CD4-positive, alpha-beta T cell treated with Interleukin-15 for 1 hour (primary cell): ENCODE measurements at places on chromosomes 16 and 17.

DNA sequence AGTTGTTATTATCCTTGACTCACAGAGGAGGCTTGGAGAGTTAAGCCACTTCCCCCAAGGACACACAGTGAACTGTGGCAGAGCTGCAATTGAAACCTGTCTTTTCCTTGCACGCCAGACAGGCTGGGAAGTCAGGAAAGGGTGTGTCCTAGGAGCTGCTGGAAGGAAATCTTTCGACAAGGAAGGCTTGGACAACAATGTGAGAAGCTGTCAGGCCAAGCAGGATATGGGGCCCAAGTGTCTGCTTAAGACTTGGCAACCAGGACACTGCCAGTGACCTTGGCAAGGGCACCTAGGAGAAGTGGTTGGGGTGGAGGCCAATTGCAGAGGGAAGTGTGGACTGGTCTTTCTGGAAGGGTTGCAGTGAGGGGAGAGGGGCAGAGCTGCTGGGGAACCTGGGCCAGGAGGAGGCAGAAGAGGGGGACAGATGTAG is 2.1 kb upstream of the CAMKK1 start:
- DNase-seq = no peak

DNA sequence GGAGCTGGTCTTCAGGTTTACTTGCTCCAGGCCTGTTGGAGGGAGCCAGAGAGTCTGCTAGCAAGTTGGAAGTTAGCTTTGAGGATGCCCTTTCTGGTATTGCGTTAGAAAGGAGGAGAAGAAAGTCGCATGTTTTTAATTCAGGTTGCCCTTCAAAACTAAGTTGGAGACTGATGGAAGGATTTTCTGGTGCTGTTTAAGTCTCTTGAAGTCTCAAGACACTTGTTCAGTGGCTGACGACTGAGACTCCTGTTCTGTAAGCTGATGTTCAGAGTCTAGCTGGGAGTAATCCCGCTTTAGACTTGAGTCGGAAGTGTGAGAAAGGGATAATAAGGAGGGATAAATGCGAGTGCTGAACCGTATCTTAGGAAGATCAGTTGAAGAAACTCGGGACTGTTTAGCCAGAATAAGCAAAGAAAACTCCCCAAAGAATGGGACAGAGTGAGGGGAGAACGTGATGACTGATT is 740 bp downstream of the AATF start:
- DNase-seq = no peak

GRCh38 chr16:19882646-19883045 is 2.0 kb downstream of the GPRC5B start:
- no peak for DNase-seq

GRCh38 chr16:1788708-1789100 is 4.8 kb downstream of the IGFALS start:
- DNase-seq = no peak

DNA sequence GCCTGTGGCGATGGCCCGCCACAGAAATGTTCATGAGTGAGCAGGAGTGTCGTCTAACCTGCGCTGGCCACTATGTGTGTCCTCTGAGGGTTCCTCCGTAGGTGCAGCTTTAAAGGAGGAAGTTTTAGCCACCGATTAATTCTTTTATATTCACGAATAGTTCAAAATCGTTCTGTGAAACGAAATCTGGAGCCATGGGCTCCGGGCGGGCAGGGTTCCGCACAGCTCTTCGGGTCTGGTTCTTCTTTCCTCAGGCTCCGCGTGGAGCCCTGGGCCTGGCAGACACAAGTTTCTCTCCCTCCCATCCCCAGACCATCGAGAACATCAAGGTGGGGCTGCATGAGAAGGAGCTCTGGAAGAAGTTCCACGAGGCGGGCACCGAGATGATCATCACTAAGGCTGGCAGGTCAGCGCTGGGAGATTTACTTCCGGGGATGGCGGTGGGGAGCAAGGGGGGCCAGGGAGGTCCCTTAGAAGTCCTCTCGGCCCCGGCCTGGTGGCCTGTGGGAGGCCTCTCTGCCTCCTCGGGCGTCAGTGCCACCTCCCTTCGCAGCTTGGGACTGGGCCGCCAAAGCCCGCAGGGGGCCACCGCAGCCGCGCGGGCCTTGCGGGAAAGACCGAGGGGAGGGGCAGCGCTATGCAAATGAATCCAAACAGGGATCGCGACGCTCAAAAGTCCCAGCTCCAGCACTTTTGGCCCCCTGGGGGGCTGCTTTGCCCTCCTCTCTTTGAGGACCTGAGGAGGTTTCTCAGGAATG is 5.2 kb downstream of the TBX4 start:
- DNase-seq = no peak

- no peak for DNase-seq
Observed at GRCh38 chr16:84511831-84512230, 7.4 kb upstream of the MEAK7 start.

- DNase-seq = no peak
Observed at GRCh38 chr17:82092094-82092586, 5.9 kb downstream of the FASN start.

DNA sequence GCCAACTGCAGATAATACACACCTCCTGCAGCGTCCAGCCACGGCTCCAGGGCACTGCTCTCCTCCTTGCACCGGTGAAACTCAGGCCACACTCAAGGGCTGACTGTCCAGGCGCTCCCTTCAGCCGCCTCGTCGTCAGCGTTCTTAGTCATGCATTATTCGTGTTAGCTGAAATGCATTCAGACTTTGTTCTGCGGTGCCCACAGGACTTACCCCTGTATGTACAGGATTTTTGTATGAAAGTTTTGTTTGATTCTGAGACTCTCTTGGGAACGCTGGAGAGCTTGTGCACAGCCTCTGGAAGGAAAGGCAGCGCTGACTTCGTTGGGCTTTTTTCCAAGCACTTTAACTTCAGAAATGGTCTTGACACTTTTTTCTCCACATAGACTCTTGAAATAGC is 22.1 kb downstream of the CIBAR2 start:
- DNase-seq = no peak

GRCh38 chr16:85126705-85127378 is 14.6 kb upstream of the CIBAR2 start:
- no peak for DNase-seq

GRCh38 chr16:81405702-81406113 is 38.9 kb upstream of the CMIP start:
- no peak for DNase-seq

- DNase-seq = no peak
Observed at GRCh38 chr17:32854207-32854606, 22.7 kb downstream of the MYO1D start.

DNA sequence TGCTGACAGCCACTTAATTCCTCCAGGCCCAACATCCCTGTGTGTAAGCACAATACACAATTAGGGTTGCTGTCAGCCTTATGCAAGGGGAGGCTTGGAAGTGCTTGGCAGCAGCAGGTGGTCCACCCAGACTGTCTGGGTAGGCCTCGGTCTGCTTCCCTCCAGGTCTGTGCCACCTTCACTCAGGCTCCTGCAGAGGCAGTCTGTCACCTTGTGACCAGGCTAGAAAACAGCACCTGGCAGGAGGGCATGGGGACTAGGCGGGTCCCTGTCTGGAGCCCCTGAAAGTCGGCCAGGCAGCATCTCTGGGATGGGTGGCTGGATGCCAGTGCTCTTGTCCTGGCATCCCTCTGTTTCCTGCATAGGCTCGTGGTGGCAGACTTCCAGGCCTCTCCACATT is 578.1 kb downstream of the KCNJ18 start:
- no peak for DNase-seq

DNA sequence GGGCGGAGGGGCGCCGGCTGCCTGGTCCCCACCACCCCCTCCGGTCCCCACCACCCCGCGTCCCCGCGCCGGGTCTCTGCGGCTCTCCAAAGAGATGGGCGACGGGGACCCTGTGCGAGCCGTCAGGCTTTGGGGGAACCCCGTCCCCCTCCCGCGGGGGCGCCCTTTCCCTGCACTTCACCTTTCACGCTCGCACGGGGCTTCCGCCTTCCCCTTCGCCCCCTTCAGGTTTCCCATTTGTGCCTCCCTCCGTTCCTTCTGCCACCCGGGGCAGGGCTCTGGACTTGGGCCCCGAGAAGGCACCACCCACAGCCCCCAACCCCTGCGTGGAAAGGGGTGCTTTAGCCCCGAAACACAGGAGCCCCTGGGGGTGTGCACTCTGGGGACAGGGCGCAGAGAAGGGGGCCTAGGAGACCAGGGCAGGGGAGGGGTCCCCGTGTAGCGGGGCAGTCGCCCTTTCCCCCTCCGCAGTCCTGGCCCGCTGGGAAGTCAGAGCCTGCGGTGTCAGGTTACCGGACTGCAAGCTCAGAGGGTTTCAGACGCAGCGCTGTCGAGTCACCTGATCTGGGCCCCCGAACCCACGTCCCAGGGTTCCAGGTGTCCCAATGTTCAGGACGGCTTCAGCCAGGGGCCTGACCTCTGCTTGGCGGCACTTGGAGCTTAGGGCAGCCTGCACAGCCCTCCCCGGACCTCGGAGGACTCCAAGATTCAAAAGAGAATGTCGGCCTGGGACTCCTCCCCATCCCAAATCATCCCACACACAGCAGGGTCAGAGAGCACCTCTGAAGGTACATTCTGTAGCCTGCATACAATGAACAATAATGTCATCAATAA is 6.7 kb upstream of the CCDC92B start:
- DNase-seq = no peak

GRCh38 chr16:59909262-59909661 is 1175.1 kb upstream of the GOT2 start:
- no peak for DNase-seq

DNA sequence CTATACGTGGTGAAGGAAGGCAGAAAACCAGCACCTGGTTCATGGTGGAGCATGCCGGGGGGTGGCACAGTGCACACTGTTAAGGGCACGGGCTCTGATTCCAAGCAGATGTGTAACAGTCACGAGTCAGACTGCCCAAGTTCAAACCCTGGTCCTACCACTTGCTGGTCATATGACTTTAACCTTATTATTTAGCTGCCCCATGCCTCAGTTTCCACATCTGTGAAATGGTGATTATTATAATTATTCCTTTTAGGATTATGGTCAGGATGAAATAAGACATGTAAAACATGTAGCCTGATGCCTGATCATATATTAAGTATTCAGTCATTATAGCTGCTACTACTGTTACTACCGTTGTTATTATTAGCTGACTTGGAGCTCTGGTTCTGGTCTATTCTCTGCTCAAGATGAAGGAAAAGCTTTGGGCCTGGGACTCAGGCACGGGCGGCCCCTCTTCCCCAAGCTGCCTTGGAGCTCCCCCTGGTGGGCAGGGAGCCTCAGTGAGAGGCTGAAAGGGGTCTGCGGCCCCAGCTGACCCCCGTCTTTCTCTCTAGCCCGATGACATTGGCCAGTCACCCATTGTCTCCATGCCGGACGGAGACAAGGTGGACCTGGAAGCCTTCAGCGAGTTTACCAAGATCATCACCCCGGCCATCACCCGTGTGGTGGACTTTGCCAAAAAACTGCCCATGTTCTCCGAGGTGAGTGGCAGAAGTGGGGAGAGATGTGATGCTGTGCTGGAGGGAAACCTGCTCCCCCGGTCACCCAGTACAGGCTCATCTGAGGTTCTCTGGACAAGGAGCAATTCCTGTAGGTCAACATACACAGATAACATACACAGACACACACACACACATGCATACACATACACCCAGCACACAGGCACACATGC is 14.0 kb downstream of the NR1D1 start:
- DNase-seq = peak; percentile 61
